ENCODE measurements at places on chromosomes 1 and 21.

- no peak for DNase-seq
These were observed 3.2 kb downstream of the ID3 start for GRCh38 chr1:23555986-23556634.

DNA sequence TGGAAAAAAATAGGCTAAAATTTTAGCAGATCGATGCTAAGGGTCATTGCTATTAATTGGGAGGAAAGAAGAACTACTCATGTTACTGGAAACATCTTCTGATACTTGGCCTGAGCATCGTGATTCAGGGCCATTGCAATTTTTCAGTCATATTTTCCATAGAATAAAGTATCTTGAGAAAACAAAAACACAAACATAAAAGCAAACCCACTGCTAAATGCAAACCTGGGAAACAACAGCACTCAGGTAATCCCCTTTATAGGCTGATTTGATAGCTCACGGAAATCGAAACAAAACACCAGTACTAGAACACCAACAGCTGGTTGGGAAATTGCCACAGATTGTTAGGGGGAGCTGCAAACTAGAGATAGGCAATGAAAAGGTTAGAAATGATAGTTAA lies 172.9 kb upstream of the ESRRG start:
- DNase-seq, result peak; percentile 79

GRCh38 chr1:65623895-65624294 lies 168.8 kb upstream of the PDE4B start:
- DNase-seq, result peak; percentile 1

GRCh38 chr21:32322676-32323075 lies 24.0 kb downstream of the MRAP start:
- DNase-seq, result no peak

GRCh38 chr1:21175670-21176581 lies 771 bp downstream of the EIF4G3 start:
- DNase-seq, result peak; percentile 41

DNA sequence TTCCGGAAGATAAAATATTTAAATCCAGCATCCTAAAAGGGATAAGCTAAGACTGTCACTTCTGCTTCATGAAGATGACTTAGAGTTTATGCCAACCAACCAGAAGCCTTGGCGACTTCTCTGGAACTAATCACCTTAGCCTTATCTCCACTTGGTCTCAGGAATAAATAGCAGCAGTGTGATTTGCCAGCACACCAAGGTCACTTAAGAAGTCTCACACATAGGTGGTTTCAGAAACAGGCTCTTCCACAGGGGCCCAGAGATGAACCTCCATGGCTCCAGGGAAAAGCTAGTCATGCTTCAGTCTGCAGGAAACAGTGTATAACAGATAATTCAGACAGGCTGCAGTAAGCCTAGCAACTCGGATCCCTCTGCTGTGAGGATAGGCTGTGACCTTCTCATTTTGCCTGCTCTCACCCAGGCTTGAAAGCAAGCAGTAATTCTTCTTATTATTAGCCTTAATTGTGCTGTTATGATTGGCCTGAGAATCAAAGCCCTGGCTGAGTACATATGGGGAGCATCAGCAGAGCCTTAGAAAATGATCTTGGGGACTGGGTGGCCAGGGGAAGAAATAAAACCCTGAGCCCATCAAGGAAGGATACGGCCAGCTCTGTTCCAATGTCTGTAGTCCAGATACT lies 84.7 kb downstream of the WLS start:
- no peak for DNase-seq

GRCh38 chr1:67766141-67766978 lies 66.9 kb downstream of the GNG12 start:
- peak; percentile 26 for DNase-seq

- no peak for DNase-seq
These were observed 22.7 kb downstream of the ZBTB8OS start for GRCh38 chr1:32627596-32628162.

- DNase-seq, result peak; percentile 86
These were observed 53.1 kb upstream of the GPR37L1 start for GRCh38 chr1:202069662-202070061.

GRCh38 chr1:95111014-95111413 lies 6.1 kb upstream of the TLCD4 start:
- DNase-seq, result no peak

DNA sequence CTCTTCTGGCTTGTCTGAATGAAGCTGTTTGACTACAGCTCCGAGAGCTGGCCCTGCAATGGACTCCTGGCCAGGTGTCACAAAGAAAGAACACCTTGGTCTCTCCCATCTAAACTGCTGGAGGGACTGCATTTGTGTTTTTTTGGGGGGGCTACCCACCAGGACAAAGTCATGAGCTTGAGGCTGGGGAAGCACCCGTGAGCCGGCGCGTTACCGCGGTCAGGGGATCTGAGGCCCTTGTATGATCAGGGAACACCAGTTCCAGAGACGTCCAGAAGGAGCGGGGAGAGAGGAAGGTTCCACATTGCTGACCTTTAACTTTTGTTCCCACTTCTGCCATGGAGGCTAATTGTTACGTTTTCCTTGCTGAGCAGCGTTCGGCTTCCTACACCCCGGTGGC lies 84.5 kb upstream of the C1orf174 start:
- DNase-seq, result no peak

DNA sequence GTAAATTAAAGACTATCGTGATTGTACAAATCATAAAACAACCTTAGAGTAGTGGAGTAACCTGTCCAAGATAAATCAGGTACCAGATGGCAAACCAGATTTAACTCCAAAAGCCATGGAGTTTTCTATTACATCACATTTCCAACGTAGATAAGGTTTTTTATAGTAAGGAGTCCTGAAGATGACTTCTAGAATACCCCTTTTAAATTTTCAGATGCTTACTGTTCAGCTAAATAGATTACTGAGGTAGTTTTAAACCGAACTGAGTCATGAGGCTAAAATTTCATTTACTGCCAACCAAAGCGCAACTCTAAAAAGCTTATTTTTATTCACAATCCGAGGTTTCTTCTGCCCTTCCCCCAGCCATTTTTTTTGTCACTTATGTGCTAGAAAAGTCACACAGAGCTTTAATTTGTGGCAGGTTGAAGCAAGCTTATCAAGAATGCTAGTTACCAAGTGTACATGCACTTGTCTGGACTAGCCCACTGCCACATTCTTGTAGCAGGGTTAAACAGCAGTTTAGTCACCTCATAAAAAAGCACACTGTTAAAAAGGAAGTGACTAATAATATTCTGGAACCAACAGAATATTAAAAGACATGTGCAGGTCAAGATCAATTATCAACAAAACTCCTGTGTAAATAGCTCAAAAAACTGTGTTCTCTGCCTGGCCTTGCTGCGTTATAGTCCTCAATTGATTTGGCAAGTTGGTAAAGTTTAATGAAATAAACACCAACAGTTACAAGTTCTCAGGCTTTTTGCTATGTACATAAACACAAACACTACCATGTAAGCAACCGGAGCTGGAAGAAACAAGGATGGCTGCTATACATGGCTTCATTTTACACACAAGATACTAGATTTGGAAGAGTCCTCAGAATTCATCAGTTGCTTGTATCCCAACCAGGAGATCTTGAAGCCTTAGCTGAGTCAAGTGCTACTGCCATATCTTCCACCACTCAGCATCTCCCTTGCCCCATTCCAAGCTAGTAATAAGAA lies 180.3 kb upstream of the DMRTA2 start:
- DNase-seq, result peak; percentile 96

DNA sequence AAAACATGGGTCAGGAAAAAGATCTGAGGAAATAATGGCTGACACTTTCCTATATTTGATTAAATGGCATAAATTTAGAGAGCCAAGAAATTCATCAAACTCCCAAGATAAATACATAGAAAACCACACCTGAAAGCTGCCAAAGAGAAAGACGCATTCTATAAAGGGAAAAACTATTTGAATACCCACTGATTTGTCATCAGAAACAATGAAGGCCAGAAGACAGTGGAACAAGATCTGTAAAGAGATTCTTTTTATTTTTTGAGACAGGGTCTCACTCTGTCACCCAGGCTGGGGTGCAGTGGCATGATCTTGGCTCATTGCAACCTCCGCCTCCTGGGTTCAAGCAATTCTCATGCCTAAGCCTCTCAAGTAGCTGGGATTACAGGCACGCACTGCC lies 17.4 kb downstream of the SDE2 start:
- DNase-seq, result no peak

- no peak for DNase-seq
These were observed 91.5 kb upstream of the VAV3 start for GRCh38 chr1:108056436-108056990.

DNA sequence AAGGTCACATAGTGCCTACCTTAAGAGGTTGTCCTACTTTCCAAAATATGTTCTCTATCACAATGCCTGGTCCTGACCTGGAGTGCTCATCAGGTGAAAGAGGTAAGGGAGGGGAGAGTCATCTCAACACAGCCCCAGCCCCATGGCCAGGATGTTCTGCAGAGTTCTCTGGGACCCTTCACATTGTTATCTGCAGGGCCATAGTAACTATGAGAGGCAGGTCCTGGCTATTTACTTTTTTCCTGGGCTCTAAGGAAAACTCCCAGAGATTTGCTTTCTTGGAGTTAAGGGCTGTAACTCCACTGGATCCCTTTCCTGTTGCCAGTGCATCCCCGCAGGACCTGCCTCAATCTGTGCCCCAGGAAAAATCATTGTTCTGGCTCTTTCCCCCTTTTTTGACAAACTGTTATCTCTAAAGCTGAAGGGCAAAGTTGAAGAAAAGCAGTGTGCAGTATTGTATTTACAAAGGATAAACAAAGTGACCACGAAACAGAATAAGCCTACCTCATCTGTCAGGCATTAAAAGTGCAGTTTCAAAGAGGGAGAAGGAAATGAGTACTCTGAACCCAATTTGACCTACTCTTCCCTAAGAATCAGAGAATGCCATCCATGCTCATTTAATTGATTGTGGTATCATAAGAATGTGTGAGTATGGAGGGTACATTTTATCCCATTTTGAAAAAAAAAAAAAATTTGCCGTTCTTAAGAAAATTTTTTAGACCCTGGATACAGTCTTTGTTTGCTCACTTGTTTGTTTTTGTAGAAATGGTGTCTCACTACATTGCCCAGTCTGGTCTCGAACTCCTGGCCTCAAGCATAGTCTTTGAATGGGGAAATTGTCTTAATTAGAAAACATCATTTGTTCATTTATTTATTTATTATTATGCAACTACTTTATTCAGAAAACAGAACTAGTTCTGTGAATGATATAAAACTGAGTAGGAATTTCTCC lies 149.6 kb downstream of the RHOU start:
- DNase-seq, result no peak

- DNase-seq, result no peak
These were observed 6.3 kb downstream of the FBLIM1 start for GRCh38 chr1:15764890-15765289.

GRCh38 chr1:164588516-164589341 lies 29.7 kb downstream of the PBX1 start:
- peak; percentile 88 for DNase-seq

DNA sequence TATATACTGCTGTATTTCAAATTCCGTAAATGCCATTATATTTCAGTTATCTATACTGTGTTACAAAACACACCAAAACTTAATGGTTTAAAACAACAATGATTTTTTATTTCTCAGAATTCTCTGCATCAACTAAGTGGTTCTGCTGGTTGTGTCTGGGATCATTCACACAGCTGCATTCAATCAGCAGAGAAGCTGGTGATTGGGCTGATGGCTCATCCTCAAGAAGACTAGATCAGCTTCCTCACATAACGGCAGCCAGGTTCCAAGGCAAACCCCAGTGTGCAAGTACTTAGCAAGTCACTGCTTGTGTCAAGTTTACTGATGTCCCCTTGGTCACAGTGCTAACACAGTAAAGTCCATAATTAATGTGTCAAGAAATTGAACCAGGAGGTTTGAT lies 86.3 kb upstream of the VANGL1 start:
- no peak for DNase-seq

DNA sequence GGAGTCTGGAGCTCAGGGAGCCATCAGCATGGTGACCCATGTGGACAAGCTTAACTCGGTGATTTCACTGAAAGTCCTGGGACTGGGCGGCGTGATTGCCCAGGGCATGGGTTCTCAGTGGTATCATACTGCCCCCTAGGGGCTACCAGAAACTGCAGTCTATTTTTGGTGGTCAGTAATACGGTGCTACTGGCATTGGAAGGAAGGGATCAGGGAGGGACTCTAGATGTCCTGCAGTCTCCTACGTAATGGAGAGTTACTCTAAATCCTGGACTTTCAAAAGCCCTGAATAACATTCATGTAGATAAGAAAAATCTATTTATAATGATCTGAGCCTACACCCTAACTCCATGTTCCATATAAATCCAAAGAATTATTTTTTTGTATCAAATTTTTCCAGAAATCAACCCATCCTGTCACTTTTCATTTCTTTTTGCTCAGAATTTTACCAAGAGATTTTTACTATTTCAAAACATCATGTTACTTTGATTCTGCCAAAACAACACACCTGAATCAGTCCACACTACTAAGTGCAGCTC lies 37.3 kb downstream of the PABPC4 start:
- DNase-seq, result peak; percentile 48

- no peak for DNase-seq
These were observed 70.1 kb upstream of the CCDC190 start for GRCh38 chr1:162930976-162931560.

- no peak for DNase-seq
These were observed 99.7 kb upstream of the IRF2BP2 start for GRCh38 chr1:234709473-234710228.

DNA sequence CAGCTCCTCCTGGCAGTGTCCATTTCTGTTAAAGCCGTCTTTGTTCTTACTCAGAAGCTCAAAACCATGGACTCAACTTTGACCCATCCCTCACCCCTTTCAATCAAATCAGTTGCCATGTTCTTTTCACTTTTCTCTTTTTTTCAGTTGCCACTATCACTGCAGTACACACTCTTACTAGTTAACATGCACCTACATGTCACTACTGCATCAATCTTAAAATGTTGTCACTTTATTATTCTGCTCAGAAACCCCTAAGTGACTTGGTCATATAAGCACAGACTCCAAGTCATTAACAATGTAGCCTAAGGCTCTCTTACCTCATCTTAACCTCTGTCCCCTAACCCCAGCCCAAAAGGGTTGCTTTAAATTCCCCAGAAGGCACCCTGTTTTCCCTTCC lies 9.0 kb downstream of the ZNF697 start:
- no peak for DNase-seq

DNA sequence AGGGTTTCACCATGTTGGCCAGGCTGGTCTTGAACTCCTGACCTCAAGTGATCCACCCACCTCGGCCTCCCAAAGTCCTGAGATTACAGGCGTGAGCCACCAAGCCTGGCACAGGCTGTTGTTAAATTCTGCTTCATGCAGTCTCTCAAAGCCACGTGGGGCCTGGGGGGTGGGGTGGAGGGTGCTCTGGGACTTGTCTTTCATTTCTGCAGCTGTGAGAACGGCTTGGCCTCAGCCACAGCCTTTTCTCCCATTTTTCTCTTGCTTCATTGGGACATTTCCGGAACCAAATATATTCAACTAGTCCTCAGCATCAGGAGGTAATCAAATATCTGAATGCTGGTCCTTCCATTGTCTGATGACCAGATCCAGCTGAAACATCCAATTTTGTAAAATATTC lies 27.6 kb upstream of the KCNE2 start:
- no peak for DNase-seq
